Activated naive CD4-positive, alpha-beta T cell treated with Interleukin-2 at 50 U/mL for 16 hours (primary cell): ENCODE measurements at places on chromosomes 2 and 18.

DNA sequence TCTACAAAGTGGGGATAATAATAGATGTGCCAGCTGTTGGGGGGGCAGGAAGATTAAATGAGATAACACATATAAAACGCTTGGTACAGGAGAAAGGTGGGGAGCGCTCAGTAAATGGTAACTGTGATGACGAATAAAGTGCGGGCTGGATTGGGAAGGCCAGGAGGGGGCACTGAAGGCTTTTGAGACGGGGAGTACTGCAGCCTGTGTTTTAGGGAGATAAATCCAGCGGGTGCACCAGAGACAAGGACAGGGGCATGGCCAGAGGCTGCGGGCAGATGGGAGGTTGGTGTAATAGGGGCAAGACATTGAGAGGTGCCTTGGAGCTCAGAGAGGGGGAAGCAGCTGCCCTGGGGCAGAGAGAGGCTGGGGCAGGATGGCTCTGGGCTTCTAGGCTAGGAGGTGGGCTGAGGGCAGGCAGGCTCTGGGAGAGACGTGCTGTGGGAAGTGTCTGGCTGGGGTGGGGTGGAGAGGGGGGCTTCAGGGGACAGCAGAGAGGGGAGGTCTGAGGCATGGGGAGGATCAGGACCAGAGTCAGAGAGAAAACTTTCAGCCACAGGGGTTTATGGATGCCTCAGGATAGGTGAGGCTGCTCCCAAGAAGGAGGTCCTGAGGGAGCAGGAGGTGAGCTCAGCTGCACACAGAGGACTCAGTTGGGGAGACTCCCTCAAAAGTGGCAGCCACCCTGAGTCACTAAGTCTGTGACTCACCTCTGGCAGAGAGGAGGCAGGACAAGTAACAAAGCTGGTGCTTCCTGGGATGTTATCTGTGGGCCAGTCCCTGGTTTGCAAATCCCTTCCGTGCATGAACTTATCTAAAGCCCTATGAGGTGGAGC is 18.8 kb downstream of the TEX44 start:
- peak; percentile 64 for DNase-seq

GRCh38 chr2:114063346-114063745 is 173.5 kb downstream of the ACTR3 start:
- no peak for DNase-seq

DNA sequence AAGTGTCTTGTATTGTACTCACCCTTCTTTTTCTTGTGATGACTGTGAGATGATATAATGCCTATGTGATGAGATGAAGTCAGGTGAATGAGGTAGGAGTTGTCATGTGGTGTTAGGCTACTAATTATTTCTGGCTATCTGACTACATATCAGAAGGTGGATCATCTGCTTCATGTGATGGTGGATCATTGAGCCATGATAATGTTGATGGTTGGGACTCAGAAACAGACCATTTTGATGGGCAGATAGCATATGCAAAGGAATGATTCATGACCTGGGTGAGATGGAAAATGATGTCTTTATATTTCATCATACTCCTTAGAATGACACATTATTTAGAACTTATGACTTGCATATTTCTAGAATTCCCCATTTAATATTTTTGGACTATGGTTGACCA is 19.5 kb downstream of the ANKRD30B start:
- no peak for DNase-seq

DNA sequence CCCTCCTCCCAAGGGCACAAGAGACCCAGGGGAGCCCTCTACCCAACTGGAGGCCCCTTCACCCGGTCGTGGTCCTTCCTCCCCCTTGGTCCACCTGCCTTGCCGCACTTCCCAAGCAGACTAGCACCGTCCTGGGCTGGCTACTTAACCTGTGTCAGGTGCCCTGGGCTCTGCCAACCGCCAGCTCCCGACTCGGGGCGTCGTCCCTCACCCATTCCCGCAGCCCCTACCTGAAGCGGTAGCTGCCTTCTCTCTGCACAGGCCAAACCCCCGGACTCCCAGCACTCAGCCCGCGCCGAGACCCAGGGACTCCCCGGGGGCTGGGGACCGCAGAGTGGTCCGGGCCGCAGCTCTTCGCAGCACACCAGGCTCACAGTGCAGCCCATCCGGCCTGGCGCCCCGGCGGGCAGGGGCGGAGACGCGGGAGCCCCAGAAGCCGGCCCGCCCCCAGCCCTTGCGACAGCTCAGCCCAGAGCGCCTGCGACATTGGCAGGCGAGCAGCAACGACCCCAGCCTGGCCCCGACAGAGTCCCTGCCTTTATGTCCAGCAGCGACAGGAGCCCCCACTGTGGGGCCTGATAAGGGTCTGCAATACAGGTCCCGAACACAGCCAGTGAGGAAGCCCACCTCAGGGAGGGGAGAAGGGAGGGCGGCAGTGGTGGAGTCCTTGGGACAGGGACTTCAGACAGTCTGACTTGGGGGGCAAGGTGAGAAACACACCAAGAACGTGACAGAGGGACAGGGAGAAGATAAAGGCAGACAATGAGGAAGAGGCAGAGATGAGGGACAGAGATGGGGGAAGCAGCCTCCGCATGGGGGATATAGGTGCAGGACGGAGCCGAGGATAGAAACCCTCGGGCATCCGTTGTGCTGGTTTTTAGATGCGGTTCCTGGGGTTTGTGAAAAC is 31.0 kb upstream of the TNS1 start:
- no peak for DNase-seq

GRCh38 chr2:203533676-203534591 is 1.2 kb downstream of the RAPH1 start:
- no peak for DNase-seq

GRCh38 chr18:2642771-2643170 is 12.8 kb upstream of the SMCHD1 start:
- DNase-seq: no peak

DNA sequence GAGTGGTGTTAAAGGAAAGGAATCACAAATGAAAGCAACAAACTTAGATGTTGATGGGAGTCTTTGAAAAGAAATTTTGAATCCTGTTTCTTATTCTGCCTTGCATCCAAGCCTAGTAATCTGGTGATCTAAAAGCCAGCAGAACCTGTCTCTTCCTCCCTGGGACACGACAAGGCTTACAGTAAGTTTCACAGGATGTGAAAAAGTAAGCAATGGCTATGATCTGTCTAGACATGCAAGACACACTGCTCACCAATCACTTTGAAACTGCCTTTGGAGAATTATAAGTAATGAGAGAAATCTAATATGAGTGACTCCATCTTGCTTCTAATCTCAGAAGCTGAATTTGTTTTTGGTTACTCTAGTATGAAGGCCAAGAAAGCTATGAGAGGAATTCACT is 103.7 kb downstream of the KCNH7 start:
- DNase-seq: no peak

DNA sequence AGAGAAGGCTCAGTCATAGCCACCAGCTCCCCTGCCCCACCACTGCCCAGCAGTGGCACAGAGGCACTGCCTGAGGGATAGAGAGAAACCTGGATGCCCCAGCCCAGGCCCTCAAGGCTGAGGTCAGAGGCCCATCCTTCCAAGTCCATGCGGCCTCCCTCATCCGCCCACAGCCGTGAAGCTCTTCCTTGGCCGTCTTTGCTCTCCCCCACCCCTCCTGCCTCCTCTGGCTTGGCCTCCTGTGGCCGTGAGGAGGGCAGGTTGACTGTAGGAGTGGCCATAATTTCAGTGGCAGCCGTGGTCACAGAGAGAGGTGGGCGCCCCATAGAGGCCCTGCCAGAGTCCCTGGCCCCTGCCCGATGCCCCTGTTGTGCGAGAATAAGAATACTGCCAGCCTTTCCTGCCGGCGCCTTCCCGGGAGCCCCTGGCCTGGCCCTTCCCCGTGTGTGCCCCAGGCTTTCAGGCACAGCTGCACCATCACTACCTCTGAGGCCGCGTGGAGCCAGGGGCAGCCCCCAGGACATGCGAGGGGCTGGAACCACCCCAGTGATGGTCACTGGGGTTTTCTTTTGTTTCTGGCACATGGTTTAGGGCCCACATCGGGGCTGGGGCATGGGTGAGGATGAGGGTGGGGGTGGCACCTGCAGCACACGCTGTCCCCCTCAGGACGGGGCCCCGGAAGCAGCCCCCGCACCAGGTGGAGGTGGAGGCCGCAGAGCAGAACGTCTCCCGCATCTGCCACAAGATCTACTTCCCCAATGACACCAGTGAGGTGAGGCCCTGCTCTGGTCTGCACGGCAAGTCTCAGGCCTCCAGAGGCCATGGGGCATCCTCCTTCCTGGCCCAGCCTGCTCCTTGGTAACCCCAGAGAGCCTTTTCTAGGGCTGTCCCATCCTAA is 13.1 kb upstream of the GPR17 start:
- DNase-seq: no peak

DNA sequence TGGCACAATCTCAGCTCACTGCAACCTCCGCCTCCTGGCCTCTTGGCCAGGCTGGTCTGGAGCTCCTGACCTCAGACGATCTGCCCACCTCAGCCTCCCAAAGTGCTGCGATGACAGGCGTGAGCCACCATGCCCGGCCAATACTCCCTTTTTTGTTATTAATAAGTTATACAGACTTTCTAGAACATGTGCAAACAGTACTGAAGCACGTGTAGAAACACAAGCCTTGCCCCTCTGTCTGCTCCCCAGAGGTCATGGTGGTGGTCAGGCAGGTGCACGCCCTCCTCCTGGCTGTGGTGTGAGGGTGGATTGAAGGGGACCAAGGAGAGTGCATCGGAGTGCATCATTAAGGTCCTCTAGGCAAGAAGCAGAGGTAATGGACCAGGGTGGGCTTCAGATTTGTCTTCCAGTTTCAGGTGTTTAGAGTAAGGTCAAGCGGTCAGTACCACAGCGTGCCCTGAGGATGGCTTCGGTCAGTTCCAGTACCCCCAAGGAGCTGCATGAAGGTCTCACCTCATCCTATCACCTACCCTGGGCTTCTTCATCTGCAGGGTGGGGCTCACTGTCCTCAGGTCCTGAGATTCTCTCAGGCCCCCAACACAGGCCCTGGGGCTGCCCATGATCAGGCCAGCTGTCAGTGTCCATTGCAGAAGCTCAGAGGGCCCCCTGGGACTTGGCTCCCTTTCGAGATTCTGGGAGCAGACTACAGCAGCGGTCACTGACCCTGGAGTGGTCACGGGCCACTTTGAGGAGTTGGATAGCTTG is 124.3 kb downstream of the GLI2 start:
- no peak for DNase-seq

- DNase-seq: peak; percentile 29
These were observed 61.8 kb downstream of the CXCR4 start for GRCh38 chr2:136055929-136056688.

DNA sequence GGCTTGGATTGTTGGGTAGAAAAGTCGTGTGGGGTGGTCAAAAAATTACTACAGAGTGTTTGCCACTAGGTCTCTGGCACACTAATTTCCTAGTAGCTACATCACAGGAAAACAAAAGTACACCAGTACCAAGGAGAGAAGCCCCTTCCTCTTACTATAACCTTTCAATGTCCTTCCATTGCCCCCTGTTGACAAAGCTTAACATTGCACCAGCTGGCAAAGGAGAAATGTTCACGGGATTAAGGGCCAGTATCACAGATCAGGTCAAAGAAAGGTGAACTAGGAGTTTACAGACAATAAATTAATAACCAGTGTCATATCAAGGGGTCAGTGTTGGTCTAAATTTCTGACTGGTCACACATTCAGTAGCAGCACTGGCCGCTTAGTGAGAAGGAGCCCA is 1139.6 kb upstream of the FAM98A start:
- DNase-seq: no peak

- DNase-seq: no peak
These were observed 30.5 kb upstream of the CTAGE1 start for GRCh38 chr18:22448238-22448637.

DNA sequence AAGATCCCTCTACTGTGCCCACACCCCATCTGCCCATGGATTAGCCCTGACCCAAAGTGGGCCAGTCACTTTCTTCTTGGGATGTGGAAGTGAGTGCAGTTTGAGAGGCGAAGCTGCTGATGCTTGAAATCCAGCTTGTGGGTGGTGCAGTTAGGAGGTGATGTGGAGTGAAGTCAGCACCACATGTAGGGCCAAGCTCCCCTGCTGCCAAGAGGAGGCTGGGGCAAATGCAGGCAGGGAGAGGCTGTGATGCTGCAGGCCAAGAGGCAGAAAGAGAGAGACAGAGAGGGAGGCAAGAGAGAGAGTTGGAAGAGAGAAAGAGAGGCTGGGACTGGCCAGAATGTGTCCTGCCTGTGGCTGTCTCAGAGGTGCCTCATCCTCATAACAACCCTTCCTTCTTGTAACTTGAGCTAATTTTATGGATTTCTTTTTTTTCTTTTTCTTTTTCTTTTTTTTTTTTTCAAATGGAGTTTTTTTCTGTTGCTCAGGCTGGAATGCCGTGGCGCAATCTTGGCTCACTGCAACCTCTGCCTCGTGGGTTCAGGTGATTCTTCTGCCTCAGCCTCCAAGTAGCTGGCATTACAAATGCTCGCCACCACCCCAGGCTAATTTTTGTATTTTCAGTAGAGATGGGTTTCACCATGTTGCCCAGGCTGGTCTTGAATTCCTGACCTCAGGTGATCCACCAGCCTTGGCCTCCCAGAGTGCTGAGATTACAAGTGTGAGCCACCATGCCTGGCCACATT is 35.3 kb upstream of the CAB39 start:
- no peak for DNase-seq

GRCh38 chr2:182784777-182785176 is 68.7 kb downstream of the DNAJC10 start:
- no peak for DNase-seq

DNA sequence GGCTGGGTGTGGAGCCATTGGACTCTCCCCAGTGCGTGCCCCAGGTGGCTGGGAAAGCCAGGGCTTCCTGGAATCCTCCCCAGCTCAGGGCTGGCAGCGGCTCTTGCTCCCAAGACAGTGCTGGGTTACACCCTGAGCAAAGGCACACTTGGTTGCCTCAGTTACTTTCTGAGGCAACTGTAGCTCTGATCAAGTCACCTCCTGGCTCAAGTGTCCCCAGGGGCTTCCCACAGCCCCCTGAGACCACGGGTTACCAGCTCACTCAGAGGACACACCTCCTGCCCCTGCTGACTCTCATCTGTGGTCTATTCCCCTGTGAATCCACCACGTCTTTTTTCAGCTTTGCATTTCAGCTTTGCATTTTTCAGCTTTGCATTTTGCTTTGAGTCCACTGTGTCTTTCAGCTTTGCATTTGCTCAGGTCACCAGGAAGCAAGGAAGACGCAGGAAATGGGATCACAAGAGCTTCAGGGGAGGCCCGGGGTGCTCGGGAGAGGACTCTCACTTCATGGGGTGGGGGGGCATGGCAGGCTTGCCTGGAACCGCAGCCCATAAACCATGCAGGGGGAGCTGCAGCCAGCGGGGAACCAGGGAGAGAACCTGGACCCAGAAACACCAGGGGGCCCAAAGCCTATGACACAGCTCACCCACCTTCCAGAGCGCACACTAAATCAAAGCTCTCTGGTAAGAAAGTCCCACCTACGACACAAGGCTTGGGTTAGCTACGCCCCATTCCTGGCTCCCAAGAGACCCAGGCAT is 138.0 kb upstream of the ASB18 start:
- no peak for DNase-seq

DNA sequence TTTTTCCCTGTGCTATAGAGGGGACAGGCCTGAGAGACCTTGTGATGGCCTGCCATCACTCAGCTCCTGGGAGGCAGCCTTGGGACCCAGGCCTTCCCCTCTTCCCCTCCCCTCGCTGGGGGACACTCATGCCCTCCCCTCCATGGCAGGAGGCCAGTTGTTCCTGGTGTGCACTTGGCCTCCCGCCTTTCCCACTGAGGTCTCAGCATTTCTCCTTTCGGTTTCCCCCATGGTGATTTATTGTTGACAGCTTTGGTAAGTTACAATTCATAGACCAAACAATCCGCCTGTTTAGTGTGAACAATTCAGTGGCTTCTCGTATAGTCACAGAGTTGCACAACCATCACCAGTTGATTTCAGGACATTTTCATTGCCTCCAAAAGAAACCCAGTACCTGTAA is 10.2 kb upstream of the CNDP1 start:
- DNase-seq: no peak
